Stimulated activated CD4-positive, alpha-beta T cell treated with anti-CD3 and anti-CD28 coated beads, Interleukin-1b, Interleukin-23, amount 100 ng/mL, for 24 hours (primary cell): ENCODE measurements at places on chromosomes 16 and 17.

DNA sequence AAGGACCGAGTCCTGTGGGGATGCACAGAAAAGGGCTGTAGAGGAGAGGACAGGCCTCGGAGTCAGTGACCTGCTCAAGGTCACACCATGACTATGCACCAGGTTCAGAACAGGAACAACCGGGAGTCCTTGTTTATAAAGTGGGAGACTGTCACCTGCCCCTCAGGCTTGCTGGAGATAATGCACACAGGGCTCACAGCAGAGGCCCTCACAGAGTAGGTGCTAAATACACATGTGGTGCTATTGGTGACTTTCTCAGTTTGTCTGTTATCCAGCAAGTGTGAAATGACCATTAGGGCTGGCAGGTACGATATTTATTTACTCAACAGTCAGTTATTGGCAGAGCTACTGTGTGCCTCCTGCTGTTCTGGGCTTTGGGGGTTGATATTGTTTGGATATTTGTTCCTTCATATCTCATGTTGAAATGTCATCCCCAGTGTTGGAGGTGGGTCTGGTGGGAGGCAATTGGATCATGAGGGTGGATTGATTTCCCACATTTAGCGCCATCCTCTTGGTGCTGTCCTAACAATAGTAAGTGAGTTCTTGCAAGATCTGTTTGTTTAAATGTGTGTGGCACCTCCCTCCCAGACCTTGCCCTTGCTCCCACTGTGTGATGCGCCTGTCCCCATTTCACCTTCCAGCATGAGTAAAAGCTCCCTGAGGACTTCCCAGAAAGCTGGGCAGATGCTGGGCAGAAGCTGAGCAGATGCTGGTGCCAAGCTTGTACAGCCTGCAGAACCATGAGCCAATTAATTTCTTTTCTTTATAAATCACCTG, 162.1 kb upstream of the MPHOSPH6 start:
- no peak for DNase-seq

GRCh38 chr17:77133087-77133638, 7.6 kb upstream of the SEC14L1 start:
- no peak for DNase-seq

DNA sequence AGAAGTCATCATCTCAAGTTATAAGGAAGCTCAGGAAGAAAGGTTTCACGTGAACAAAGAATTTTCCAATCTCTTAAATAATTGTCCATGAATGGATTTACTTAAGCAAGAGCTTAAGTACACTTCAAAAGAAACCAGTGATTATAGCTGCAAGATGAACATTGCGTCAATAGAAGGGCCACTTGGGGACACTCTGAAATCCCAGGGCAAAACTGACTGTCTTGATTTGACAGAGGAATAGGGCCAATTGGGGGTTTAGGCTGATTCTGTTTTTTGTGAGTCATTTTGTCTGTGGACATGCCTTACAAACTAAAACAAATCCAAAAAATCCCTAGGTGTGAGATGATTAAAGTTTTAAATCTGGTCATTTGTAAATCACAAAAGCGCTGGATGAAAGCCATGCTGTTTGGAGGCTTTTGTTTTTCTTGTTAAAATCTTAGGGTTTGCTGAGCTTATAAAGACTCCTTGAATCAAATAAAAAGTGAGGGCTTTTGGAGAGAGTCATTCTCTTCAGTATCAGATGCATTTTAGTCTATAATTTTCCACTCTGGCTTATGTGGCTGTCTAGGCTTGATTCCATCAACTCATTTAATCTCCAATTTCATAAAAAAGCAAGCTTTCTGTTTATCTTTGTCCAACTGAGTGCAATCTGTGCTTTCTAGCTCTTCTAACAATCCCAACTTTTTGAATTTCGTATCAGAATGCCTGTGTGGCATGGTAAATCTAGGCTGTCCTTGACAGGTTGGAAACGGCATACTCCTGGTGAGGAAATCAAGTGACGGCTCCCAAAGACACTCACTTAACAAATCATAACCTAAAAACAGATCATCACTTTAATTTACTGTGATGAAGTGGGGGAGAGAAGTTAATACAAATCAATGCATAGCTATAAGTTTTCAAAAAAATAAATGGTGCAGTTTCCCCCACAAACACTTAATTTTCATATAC, 98.2 kb upstream of the SOX9 start:
- no peak for DNase-seq

GRCh38 chr17:7186241-7186640, 7.1 kb upstream of the ASGR1 start:
- no peak for DNase-seq

DNA sequence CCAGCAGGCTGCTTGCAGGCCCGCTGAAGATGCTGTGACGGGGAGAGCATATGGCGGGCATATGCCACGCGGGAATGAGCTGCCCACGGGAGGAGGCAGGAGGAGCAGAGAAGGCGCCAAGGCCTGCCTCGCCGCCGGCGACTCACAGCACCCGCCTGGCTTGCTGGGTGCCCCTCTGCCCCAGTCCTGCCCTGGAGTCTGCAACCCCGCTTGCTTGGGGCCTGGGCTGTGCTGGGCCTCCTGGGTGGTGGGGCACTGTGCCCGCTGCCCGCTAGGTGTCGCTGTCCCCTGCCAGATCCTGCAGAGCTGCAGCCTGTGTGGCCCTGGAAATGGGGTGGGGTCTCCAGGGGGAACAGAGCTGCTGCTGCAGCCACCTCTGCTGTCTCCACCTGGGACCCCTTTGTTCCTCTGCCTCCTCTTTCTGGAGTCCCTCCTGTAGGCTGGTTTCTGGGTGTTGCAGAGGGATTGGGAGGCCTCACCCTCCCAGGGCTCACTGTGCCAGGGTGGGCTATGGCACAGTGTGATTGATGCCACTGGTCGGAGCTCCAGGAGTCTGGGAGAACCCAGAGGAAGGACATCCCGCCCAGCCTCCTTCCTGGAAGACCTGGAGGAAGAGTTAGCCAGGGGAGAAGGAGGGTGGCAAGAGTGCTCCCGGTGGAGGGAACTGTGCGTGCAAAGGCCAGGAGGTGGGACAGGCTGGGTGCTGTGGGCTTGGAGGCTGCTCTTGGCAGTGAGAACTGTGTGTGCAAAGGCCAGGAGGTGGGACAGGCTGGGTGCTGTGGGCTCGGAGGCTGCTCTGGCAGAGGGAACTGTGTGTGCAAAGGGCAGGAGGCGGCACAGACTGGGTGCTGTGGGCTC, 141.0 kb upstream of the CIBAR2 start:
- peak; percentile 49 for DNase-seq

DNA sequence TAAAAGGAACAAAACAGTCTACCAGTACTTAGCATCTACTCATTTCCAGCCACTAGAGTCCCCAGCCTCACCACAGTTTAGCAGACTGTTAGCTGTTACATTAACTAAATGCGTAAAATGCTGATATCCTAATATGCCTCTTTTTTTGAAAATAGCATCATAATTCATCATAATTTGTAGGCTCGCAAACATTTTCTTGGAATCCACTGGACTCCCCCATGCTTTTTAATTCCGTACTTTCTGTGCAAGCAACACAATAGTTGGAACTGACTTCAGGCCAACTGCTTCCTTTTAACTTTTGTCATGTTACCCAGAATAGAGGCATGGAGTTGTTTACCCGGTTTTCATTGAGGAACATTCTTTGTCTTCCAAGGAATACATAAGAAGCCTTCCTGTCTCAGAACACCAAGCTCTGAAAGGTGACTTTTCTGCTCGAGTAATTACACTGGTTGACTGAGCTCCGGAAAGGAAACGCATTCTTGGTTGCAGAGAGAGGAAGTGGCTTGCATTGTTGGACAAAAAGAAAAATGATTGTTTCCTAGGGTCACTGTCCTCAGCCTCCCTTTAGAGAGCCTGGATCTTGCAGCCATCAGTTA, 30.9 kb upstream of the SEC14L1 start:
- no peak for DNase-seq

DNA sequence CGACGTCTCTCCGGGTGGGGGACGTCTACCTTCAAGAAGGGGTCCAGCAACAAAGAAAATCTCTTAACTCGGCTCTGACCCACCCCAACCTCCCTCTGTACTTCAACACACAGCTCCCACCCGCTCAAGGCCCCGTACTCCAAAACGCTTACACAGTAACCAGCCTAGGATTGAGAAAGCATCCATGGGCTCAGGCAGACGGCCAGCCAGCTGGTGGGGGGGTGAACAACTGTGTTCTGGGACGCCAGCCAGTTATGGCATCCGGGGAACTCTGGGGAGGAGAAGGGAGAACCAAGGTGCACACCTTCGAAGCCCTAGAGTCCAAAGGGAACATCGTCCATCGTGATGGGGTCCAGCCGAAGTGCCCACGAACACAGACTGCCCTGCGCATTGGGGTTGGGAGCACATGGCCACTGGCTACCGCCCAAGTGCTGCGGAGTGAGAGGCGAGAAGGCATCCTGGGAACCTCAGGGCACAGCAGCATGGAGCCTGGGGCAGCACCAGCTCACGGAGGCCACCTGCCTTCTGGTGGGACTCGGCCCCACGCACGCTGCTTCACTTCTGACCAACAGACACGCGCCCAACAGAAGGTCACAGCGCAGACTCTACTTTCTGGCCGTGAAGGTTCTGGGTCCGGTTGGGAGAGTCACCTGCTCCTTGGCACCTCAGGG, 14.3 kb downstream of the SLC16A3 start:
- DNase-seq = no peak

DNA sequence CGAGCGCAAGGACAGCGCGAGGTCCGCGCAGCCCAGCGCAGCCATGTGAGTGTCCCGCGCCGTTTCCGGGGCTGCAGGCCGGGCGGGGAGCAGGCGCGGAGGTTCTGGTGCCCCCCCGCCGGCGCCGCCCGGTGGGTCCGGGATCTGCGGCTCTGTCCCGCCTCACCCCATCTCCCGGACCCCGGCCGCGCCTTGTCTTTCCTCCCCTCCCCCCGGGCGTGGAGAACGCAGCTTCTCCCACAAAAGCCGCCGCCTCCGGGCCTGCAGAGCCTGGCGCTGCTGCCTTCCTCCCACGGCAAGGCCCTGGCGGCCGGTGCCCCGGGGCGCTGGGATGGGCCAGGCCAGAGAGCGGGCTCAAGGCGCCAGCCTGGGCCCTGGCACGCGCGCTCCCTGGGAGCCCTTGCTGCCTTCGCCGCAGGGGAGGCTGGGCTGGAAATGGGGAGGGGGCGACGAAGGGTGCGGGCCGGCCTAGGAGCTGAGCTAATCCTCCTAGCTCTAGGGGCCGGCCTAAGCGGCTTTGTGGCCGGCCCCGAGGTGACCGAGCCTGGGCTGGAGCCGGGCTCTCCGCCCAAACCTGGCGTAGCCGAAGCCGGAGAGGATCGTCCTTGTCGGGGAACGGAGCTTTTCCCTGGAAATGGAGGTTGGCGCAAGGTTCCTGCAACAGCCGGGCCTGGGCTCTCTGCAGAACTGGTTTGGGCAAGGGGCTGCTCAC, 397 bp downstream of the RIPOR1 start:
- DNase-seq = no peak

- DNase-seq = no peak
These were observed 701 bp upstream of the MRC2 start for GRCh38 chr17:62626719-62627218.

GRCh38 chr17:6660101-6660500, 8.5 kb downstream of the C17orf100 start:
- DNase-seq = no peak

GRCh38 chr17:51261024-51261963, 948 bp downstream of the UTP18 start:
- DNase-seq = no peak

DNA sequence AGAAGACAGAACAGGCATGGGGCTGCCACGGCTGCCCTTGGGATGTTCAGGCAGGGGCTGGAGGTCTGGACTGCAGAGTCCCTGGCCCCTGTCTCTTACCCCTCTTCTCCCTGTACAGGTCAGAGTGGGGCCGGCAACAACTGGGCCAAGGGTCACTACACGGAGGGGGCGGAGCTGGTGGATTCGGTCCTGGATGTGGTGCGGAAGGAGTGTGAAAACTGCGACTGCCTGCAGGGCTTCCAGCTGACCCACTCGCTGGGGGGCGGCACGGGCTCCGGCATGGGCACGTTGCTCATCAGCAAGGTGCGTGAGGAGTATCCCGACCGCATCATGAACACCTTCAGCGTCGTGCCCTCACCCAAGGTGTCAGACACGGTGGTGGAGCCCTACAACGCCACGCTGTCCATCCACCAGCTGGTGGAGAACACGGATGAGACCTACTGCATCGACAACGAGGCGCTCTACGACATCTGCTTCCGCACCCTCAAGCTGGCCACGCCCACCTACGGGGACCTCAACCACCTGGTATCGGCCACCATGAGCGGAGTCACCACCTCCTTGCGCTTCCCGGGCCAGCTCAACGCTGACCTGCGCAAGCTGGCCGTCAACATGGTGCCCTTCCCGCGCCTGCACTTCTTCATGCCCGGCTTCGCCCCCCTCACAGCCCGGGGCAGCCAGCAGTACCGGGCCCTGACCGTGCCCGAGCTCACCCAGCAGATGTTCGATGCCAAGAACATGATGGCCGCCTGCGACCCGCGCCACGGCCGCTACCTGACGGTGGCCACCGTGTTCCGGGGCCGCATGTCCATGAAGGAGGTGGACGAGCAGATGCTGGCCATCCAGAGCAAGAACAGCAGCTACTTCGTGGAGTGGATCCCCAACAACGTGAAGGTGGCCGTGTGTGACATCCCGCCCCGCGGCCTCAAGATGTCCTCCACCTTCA, 11.7 kb downstream of the TUBB3 start:
- DNase-seq = no peak

DNA sequence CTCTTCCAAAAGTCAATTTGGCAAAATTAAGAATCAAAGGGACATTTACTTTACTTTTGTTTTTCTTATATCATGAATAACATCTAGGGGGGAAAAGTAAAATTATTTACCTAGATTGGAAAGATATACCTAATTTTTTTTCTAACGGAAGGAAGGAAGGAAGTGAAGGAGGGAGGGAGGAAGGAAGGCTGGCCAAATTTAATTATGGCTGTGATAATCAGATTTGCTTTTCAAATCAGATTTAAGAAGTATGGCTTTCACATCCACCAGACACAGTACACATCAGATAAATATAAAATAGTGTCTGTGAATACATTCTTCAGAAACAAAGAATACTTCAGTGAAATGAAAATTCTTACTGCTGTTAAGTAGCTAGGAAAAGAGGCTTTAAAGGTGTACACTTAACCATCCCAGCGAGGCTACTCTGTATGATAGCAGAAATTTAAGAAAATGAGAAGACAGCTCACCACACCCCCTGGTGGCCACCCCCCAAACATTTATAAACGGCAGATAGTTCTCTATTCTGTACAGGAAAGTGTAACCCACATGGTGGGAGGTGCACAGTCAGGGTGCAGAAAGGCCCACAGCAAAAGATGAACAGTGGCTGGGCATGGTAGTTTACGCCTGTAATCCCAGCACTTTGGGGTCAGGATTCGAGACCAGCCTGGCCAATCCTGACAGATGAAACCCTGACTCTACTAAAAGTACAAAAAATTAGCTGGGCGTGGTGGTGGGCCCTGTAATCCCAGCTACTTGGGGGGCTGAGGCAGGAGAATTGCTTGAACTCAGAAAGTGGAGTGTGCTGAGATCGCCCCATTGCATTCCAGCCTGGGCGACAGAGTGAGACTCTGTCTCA, 150.8 kb downstream of the SSH2 start:
- DNase-seq = peak; percentile 38

DNA sequence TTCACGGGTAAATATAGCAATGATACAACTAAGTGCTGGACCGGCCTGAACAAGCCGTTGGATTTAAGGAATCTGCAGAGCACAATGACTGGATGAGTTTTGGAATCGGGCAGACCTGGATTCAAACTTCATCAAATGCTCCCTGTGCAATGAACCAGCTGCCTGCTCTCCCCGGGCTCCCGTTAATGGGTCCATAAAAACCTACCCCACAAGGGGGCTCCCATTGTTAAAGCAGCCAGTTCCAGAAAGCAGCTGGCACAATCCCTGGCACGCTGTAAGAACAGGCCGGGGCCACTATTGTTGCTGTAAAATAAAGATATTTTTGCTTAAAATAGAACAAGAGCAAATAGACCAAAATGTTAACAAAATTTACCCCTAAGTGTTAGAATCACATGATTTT, 131.9 kb downstream of the C16orf95 start:
- DNase-seq = no peak

- no peak for DNase-seq
These were observed 55.9 kb downstream of the MYO18A start for GRCh38 chr17:29124135-29124924.
